ENCODE measurements at places on chromosomes 12 and 14. TPM values are rescaled to one million over a fixed set of nuclear protein-coding genes. Genes with fewer than 3 reads are reported as not detected.
A peak's percentile ranks its signal among the peaks of the same experiment; 100 is the strongest.

DNA sequence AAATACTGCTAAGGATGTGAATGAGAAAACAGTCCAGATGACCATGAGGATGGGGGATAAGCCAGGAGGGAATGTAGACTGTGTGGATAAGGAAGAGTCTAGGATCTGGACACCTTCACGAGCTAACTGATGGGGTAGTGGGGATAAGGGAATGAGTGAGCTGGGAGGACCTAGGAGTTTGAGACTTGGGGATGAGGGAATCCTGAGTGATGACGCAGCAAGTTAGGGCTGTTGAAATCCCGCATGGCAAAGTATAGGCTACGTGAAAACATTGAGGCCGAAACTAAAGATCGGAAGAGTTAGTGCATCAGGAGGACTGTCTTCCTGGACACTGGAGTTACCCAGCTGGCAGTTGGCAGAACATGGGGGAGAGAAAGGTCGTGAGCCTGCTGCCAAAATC lies 129.2 kb upstream of the EEA1 start:
- no peak for DNase-seq

DNA sequence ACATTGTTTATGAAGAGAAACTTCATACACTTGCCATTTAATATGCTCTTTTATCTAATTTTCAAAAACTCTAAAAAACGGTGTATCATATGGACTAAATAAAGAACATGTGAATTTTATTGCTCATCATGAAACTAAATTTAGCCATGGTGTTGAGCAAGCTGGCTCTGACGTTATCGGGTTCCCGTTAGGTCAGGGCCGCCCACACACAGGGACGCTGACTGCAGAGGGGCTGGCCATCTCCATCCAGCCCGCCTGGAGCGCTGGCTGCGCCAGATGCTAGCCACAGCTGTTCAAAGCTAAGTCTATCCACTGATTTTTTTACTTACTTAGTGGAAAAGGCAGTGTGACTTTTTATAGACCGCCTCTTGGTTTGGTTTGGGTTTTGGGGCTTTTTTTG lies 36.5 kb upstream of the DYNC1H1 start:
- DNase-seq, result peak; percentile 87

TAS2R8 gene
- total RNA-seq, result not detected

FGF23 gene
- not detected for total RNA-seq

PLCZ1 gene
- total RNA-seq, result not detected

MANSC1 gene
- 10.8 TPM for total RNA-seq

- no peak for DNase-seq
Measured at GRCh38 chr14:84465880-84466279, 1064.1 kb upstream of the FLRT2 start.

TMTC2 gene
- total RNA-seq, result 19.5 TPM

GRCh38 chr12:127640181-127640886 lies 626.6 kb upstream of the TMEM132C start:
- DNase-seq, result no peak

- no peak for DNase-seq
Measured at GRCh38 chr12:51339750-51340149, 6.7 kb downstream of the CELA1 start.

GRCh38 chr14:51087031-51087441 lies 7.9 kb downstream of the TRIM9 start:
- DNase-seq, result no peak

DNA sequence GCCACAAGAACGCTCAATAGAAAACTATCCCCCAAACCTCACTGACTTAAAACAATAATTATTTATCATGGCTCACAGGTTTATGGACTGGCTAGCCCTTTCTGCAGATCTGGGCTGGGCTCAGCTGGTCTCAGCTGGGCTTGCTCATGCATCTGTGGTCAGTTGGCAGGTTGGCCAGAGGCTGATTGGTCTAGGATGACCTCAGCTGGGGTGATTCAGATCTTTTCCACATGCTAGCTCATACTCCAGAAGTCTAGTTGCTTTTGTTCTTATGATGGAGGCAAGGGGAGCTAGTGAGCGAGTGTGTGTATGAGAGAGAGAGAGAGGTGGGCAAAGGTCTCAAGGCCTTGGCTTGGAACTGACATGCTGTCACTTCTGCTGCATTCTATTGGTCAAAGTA lies 181.2 kb upstream of the NRXN3 start:
- peak; percentile 31 for DNase-seq

DNA sequence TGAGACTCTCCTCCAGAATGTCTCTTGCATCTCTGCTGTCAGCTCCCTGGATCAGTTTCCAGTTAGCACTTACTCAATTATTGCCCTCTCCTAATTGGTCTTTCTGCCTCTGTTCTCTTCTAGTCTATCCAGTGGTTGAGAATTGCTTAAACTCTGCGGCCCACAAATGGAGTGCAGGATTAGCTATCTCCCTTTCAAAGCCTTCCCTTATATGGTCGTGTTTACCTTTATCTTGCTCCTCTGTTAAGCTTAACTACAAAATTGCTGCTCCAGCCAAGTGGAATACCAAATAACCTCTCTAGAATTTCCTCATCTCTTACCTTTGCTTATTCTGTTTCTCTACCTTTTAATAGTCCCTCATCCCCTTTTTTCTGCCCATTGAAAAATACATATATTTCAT lies 132.7 kb downstream of the NRXN3 start:
- no peak for DNase-seq

GRCh38 chr12:75923964-75924666 lies 107.5 kb downstream of the PHLDA1 start:
- no peak for DNase-seq

GSC gene
- total RNA-seq, result 13.1 TPM

DNA sequence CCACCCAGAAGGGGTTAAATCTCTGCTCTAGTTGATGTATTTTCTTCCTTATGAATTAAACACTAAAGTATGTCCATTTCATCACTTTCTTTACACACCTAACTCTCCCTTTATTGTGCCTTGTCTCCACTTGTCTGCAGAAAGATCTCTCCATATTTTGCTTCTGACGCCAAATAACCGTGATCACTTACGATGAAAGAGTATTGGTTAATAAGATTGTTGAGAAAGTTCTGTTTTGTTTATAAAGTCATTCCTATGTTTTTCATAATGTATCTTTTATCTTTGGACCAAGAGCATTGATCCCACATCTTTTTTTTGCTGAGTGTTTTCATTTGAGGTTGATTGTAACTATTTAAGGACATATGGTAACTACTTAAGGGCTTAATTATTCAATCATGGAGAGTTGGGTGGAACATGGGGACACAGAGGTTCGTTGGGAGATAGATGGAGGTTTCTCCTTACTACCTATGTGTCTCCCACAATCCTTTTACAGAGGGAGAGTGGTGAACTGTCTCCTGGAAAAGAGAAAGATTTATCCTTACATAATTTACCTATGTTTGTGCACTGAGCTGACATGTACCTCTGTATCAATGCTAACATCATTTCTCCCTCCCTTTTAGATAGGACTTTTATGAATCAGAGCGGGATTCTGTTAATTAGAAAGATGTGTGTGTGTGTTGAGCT lies 120.7 kb upstream of the SLC38A2 start:
- no peak for DNase-seq

OTX2 gene
- total RNA-seq, result not detected

GRCh38 chr12:117111821-117112595 lies 12.8 kb upstream of the TESC start:
- no peak for DNase-seq

SHMT2 gene
- total RNA-seq, result 29.7 TPM

DNA sequence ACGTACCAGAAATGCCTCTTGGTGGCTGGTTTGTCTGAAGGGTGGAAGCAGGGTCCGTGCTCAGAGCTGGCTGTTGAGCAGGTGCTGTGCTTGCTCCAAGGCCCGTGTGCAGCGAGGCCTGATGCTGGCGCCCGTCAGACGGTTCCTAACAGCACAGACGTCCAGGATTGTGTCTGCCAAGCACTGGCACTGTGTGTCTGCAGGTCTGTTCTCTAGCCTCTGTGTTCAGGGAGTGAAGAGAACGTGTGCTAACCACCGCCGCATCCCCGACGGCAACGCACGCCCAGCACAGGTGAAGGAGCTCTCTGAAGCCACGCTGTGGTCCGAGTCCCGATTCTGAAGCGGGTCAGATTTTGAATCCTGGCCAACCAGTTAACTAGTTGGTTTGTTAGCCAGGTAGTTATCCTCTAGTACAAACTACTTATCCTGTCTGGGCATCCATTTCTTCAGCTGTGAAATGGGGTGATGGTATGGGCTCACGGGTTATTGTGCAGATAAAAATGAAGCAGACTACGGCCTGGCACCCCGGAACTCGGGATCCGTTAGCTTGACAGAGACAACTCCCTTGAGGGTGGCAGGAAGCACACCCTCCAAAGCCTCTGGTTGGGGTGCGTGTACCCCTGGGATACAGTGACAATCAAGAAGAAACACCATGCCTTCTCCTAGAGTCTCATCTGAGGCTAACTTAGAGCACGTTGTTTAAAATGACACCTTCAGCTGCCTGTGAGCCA lies 18.6 kb upstream of the TDRD9 start:
- DNase-seq, result no peak

GRCh38 chr14:99183716-99184115 lies 88.3 kb downstream of the BCL11B start:
- DNase-seq, result no peak

USP44 gene
- total RNA-seq, result 25.5 TPM

GRCh38 chr12:7431993-7432685 lies 11.8 kb downstream of the CD163L1 start:
- no peak for DNase-seq

IL26 gene
- not detected for total RNA-seq

EFS gene
- 31.8 TPM for total RNA-seq

MYL2 gene
- not detected for total RNA-seq

KRT75 gene
- not detected for total RNA-seq

DNA sequence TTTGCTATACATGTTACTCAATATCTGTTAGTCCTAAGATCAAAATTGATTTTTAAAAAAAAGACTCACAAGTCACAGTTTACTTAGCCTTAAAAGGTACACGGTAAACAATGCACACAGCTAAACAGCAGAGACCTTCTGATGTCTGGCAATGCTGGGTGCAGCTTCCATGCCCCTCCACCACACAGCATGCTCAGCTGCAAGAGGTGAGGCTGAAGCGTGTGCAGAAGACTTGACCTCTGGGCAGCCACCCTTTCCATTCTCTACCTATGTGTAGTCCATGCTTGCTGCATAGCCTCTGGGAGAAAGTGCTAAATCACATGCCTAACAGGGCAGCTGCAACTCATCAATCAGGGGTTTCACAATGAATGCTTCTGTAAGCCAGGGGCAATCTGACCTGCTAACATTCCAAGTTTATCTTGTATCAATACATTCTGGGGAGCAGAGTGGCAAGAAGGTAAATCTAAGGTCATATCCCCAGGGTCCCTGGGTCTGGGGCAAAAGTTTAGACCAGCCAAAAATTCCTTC lies 44.5 kb upstream of the AMN1 start:
- no peak for DNase-seq

SLC25A47 gene
- not detected for total RNA-seq

DNA sequence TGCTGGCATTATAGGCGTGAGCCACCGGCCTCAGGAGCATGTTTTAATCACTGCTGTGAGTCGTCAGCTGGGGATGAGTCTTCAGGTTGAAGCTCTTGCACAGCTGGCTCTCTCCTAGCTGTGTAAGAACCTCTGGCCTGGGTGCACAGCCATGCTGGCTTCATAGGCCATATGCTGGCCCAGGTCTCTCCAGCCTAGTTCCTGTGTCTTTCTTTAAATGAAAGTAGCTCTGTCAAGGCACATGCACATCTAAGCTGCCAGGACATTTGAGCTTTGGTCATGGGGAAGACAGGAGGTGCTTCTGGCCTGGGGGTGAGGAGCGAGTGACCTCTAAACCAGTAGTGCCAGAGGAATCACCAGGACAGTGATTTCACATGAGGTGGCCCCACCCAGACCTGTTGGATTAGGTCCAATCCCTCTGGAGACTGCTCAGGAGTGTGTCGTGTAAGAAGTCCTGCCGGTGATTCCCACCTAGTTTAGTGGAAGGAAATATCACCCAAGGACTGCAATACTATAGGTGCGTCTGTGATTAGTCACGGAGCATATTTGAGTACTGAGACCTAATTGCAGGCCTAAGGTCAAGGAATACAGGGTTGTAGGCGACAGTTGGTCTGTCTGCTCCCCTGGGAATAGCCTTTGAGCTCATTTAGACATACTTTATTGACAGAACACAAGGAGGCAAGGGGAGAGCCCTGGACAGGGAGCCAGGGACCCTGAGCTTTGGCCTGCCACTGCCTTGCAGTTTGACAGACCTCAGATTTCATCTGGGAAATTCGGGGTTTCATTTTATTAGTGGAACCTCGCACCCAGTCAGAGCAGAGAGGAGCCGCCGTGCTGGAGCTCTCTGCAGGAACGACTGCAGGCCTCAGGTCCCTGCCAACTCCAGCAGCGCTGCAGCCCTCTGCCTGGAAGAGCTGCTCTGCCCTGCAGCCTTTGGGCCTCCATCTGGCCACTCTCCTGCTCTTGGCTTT lies 67.0 kb downstream of the ANKRD9 start:
- no peak for DNase-seq

KRT6C gene
- total RNA-seq, result not detected

GRCh38 chr14:64790478-64790877 lies 86.3 kb downstream of the PLEKHG3 start:
- no peak for DNase-seq
